ENCODE measurements at places on chromosomes 1 and 21.

GRCh38 chr1:226632922-226633351 lies 84.4 kb downstream of the STUM start:
- no peak for DNase-seq

- no peak for DNase-seq
These were observed 27.3 kb downstream of the F11R start for GRCh38 chr1:160993544-160994193.

DNA sequence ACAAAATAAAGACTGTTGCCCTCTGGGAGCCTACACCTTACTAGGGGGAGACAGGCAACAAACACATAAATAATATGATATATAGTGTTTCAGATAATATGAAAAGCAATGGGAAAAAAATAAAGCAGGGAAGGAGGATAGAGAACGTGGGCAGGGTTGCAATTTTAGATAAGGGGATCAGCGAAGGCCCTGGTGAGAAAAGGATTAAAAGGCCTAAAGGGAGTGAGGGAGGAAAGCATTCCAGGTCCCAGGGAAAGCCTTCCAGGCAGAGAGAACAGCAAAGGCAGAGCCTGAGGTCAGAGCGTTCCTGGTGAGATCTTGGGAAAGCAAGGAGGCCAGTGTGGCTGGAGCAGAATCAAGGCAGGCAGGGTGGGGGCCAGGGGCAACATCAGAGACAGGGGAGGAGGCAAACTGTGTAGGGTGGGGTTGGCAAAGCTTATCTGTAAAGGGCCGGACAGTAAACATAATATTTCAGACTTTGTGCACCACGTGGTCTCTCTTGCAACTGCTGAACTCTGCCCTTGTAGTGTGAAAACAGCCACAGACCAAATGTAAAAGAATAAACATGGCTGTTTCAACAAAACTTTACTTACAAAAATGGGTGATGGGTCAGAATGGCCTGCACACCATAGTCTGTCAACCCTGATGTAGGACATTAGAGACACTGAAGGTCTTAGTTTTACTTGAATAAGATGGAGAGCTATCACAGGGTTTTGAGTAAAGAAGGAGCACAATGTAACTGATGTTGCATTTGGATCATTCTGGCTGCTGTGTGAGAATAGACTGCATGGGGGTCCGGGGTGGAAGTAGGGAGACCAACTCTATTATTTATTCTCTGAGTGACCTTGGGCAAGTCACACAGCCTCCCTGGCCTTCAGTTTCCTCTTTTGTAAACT lies 13.3 kb upstream of the CPT2 start:
- no peak for DNase-seq

- no peak for DNase-seq
These were observed 41.5 kb downstream of the LHX9 start for GRCh38 chr1:197958438-197959305.

Measured in hypothalamus (tissue), 51 donors.